ENCODE measurements at places on chromosomes 11 and 22.
A peak's percentile ranks its signal among the peaks of the same experiment; 100 is the strongest.

- no peak for DNase-seq
Observed at GRCh38 chr22:40118979-40119378, 58.7 kb upstream of the TNRC6B start.

- DNase-seq: no peak
Observed at GRCh38 chr11:27444801-27445215, 27.8 kb downstream of the LGR4 start.

DNA sequence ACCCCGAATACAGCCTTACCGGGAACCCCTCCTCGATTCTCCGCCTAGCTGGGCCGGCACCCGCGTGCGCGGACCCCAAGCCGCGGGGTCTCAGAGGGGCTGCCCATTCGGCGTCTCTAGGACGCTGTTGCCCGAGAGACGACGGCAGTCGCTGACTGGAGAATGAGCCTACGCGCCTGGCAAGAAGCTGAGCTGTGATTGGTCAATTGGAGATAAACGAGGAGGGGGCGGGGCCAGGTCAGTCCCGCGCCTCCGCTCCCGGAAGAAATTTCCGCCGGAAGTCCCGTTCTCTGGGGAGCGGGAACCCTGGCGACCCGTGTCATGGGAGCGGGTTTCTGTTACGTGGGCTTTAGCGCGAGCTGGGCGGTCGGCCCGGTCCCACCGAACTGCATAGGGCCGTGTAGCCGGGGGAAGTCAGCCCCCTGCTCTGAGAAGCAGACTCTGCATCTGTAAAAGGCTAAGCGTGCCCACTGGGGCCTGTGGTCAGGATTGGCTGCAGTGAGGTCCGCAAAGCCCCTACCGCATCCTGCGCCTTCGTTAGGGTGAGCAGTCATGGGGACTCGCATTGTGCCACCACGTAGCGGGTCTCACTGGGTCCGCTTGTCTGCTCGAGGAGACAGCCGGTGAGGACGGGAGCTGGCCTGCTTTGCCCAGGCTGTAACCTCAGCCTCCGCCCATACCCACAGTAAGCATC is at the start of gene EFCAB6:
EFCAB6 (minus strand) TSS at position 157 of the 694 bp plus-strand sequence. CDS start 29,987 bp downstream, outside the sequence.
- no peak for DNase-seq

DNA sequence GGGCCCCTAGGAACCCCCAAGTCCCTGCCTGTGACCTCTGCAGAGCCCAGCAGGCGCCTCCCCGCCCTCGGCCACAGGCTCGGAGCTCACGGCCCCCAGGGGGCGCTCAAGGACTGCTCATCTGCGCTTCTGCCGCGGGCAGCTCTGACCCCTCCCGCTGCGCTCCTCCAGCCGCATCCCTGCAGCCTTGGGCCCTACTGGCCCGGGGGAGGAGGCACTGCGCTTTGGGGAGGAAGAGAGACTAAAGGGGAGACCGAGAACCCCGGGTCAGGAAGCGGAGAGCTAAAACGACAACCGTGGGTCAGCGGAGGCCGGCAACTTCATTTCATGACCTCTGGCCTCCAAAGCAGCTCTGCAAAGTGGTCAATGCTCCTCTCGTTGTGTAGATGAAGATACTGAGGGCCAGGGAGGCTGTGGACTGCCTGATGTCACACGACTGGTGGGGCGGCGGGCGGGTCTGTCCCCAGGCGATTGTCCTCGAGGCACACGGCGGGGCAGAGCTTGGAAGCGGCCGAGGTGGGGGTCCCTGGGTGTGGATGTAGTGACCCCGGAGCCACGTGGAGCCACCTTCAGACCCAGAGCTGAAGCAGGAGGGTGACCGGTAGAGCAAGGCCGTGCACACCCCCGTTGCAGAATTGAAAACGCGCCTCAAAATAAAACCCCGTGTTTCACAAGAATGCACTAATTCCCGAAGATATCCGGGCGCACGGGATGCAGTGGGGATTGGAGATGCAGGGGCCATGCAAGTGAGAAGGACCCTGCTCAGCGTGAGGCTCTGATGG is 2.7 kb upstream of the KRTAP5-6 start:
- peak; percentile 85 for DNase-seq

- DNase-seq: no peak
Observed at GRCh38 chr11:87219266-87219665, 181.5 kb downstream of the TMEM135 start.

DNA sequence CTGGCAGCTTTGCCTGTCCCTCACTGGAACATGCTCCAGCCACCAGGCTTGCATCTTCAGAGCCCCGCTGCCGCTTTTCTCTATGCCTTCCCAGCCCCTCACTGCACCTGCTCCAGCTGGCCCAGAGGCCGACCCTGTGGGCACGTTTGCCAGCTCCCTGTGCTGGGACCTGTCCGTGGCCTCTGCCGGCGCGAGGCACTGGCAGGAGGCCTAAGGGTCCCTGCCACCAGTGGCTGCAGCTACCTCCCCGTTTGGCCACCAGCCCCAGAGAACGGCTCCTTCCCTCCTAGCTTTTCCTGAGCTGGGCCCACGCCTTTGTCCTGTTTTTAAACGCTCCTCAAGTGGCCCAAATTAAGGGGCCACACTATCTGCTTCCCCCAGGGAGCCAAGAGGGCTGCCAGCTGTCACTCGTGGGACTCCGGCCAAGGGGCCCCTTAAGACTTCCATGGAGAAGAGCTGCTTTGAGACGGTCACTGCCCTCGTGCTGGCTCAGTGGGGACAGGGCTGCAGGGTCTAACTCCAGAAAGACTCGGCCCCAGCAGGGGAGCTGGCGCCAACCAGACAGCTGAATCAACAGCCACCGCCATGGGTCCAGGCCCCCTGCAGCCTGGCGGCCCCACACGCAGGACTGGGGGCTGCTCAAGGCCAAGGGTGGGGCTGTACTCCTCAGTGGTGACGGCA is 24.6 kb upstream of the WNT7B start:
- DNase-seq: no peak

- no peak for DNase-seq
Observed at GRCh38 chr11:15981292-15981691, 375.1 kb downstream of the SOX6 start.

GRCh38 chr11:130636722-130637464 is 188.4 kb downstream of the ADAMTS15 start:
- DNase-seq: no peak

- peak; percentile 75 for DNase-seq
Observed at GRCh38 chr11:10413268-10413667, 41.8 kb upstream of the AMPD3 start.

DNA sequence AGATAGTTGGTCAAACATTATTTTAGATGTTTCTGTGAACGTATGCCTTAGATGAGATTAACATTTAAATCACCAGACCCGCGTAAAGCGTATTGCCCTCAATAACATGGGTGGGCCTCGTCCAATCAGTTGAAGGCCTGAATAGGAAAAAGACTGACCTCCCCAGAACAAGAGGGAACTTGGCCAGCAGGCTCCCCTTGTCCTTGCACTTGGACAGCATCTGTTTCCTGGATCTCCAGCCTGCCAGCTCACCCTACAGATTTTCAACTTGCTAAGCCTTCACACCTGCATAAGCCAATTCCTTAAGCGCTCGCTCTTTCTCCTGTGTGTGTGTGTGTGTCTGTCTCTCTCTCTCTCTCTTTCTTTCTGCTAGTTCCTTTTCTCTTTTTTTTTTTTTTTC is 8.2 kb downstream of the TOM1 start:
- no peak for DNase-seq

DNA sequence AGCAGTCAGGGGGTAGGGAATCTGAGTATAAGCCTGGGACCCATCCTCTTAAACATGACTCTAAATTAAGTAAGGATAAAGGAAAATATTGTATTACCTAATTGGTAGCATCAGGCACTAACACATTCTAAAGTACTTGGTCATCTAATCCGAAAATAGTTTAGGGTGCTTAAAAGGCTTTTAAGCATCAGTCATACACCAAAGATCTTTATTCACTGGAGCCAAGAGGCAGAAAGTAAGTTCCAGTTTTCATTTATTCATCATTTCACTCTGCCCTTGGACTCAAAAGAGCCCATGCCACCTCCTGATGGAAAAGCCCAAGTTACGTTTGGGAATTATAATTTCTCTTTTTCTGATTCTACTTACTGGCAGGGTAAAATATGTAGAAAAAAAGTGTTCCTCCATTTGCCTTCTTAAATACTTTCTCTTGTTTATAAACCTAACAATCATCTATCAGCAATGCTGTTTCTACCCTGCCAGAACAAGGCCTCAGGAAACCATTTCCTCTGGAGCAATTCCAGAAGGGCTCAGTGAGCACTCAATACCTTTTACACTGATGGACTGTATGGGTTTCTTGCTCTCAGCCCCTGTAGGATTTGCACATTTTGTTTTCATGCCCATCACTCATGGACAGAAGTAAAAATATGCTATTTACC is 120.1 kb upstream of the SLC5A12 start:
- no peak for DNase-seq

DNA sequence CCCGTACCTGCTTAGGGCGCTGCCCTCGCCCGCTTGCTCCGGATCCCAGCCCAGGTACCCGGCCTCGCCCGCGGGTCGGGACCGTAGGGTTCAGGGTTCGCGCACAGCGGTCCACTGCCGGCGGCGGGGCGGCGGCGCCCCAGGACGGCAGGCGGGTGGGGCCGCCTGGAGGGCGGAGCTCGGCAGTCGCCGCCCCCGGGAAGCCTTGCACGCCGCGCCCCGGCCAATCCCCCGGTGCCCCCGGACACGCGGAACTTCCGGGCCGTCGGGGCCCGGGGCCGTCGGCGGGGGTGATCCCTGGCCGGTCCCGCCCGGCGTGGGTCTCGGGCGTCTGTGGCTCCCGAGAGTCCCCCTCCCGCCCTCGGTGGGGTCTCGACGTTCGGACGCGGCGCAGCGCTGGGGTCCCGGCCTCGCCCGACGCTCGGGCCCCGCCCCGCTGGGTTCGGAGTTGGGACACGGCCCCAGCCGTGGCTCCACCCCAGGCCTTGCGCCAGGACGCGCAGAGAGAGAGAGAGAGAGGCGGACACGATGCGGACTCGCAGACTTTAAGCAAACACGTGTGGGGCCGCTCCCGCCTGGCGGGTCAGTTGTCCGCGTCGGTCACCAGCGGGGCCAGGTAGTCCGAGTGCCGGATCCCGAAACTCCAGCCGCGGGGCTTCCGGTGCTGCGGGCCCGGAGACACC is at the start of gene TYMP:
TYMP (minus strand) TSS at position 116 of the 683 bp plus-strand sequence. CDS start 303 bp downstream, outside the sequence.
- DNase-seq: no peak

DNA sequence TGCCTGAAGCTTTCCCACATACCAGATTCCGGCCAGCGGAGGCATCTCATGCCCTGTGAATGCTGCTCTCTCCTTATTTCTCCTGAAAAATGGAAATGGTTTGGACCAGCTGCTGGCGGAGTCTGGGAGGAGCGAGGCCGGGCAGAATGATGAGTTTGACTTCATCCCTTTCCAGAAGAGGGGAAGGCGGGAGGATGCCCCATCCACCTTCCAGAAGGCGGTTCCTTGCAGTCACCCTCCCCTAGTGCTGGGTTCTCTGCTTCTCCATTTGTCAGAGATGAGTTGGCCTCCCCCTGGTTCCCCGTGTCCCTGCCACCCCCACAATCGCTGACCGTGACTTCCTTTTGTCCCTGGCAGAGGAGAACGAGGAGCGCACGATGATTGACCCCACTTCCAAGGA is 75.6 kb downstream of the PARVB start:
- DNase-seq: no peak

DNA sequence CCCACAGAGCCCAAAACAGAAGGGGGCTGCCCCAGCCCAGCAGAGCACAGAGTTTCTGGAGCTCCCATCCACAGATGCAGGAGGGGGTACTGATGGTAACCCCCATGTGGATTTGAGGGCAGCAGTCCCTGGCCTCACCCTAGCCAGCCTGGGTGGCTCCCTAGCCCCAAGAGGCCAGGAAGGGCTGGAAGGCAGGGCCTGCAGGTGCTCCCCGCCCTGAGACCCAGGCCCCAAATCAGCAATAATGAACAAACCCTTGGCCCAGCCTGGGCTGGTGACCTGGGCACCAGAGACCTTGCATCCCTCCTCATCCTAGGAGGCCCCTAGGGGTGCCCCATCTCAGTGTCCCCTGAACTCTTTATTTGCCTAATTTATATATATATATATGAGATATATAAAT is 61.6 kb downstream of the MORC2 start:
- DNase-seq: no peak

- DNase-seq: no peak
Observed at GRCh38 chr22:23495614-23496444, 84.3 kb downstream of the IGLL1 start.

- DNase-seq: no peak
Observed at GRCh38 chr22:17976121-17976520, 48.2 kb downstream of the MICAL3 start.

GRCh38 chr11:70159627-70160570 is 43.2 kb upstream of the FADD start:
- no peak for DNase-seq

- DNase-seq: no peak
Observed at GRCh38 chr11:122319691-122320620, 203.9 kb upstream of the BLID start.

- DNase-seq: no peak
Observed at GRCh38 chr11:104161751-104162450, 2.0 kb downstream of the PDGFD start.

DNA sequence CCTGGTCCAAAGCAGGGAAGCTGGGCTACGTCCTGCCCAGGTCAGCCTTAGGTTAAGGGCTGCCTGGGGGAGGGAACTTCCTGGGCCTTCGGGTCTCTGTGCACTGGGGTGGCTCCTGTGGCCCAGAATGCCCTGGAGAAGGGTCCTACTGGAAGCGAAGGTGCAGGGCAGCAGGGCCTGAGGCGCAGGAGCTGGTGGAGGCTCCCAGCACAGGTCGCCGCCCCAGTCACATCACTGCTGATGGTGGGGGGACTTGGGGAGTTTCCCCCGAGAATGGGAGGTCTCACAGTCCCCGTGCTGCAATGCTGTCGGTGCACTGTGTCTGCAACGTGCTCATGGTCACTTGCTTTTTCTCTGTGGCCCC is 815 bp upstream of the SMIM38 start:
- no peak for DNase-seq

DNA sequence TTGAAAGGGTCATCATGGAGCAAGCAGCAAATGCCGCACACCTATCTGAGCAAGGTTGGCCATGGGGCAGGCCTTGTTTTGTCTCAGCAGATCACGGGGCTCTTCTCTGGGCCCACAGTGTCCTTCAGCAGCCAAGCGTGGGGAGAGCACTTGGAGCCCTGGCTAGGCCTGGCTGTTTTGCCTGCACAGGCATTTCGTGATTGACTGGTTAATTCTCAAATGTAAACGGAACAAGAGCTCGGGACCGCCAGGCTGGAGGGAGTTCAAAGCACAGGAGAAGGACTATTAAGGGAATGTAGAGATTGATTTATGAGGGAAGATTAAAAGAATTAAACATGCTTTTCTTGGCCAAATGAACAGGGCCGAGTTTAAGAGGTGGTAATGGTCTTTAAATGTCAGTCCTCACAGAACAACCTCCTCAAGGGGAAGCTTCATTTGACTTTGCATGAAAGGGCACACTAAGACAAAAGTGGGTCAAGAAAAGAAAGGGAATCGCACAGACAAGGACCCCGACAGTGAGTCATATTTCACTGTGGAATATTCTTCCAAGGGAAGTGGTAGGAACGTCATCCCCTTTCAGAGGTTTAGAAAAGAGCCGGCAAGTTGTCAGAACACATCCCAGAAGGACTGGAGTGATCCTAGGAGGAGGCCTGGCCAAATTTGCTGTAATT is 20.7 kb downstream of the SPON1 start:
- no peak for DNase-seq

DNA sequence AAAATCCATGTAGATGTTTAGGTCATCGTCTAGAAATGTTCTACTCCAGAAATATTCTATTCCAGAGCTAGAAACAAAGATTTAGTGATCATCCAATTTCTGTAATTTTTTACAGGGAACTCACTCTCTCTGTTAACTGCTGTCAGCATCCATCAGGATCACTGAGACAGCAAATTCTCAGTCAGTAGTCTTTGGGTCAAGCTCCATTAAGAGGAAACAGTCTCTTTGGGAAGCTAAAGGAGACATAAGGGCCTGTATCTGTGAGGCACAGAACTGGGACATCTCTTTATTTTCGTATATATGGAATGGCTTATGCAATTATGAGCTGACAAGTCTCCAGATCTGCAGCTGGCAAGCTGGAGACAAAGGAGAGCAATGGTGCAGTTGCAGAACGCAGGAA is 48.3 kb downstream of the PIK3C2A start:
- DNase-seq: no peak
